ENCODE measurements at places on chromosomes 7 and 10.

DNA sequence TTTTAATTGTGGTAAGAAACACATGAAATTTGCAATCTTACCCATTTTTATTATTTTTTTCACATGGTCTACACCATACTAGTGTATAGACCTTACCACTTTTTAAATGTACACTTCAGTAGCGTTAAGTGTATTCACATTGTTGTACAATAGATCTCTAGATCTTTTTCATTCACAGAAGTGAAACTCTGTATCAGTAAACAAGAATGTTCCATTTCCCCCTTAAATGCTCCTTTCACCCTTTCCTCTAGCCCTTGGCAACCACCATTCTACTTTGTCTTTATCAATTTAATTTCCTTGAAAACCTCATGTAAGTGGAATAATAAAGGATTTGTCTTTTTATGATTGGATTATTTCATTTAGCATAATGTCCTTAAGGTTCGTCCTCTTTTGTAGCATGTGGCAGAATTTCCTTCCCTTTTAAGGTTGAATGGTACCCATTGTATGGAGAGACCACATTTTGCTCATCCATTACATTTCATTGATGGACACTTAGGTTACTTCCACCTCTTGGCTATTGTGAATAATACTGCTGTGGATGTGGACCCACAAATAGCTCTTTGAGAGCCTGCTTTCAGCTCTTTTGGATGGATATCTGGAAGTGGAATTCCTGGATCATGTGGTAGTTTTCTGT is 45.7 kb downstream of the SNX10 start:
- DNase-seq = no peak

- DNase-seq = no peak
These were observed 24.8 kb downstream of the NPTX2 start for GRCh38 chr7:98641646-98642500.

- no peak for DNase-seq
These were observed 41.6 kb downstream of the PDSS1 start for GRCh38 chr10:26739071-26739631.

- no peak for DNase-seq
These were observed 36.9 kb downstream of the C1GALT1 start for GRCh38 chr7:7219216-7219615.

DNA sequence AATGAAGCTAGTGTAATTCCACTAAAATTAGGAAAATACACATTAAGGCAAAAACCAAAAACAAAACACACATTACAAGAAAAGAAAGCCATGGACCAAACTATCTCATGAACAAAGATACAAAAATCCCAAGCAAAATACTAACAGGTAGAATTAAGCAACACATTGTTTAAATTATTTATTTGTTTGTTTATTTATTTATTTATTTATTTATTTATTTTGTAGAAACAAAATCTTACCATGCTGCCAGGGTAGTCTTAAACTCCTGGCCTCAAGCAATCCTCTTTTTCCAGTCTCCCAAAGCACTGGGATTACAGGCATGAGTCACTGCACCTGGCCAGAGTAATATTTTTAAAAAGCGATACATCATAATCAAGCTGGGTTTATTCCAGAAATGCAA is 6.8 kb upstream of the SLC29A3 start:
- no peak for DNase-seq

DNA sequence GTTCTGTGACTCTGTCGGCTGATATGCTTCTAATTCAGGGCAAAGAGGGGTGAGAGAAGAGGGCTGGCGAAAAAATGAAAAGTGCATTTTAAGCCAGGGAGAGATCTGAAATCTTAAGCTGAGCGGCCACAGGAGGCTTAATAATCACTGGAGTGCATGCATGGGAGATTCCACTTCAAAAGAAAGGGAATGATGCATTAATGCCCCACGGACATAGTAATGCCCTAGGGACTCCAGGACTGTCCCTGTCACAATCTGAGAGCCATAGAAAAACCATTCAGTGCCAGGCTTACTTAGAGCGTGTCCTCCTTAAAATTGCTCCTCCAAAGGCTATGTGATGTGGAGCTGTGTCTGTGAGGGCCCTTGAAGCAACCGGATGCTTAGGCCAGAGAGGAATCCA is 75.1 kb downstream of the NHLRC2 start:
- DNase-seq = no peak

DNA sequence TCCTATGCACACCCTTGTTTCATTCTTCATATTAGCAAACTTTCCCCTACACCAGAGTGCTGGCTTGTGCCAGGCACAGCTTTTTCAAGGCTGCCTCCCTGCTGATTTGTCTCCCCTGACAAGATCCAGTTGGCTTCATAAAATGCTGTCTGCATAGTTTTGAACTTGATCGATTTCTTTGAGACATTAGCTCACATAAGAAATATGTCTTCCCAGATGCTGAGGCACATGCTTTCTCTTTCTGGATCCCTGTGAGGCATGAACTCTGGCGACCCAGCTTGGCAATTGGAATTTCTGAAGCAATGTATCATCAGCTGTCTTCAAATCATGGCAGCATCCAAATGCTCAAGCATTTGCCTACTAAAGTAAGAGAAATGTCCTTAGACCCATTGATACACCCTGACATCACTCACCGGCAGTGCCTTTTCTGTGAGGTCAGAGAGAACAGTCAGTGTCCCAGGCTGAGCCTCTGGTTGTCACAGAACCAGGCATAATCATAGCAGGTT is 616.4 kb upstream of the GHITM start:
- no peak for DNase-seq

GRCh38 chr7:106895246-106895864 is 30.3 kb downstream of the PIK3CG start:
- no peak for DNase-seq

- peak; percentile 15 for DNase-seq
These were observed 765 bp downstream of the WBP1L start for GRCh38 chr10:102744374-102745051.
